ENCODE measurements at places on chromosomes 1 and 21. TPM values are rescaled to one million over a fixed set of nuclear protein-coding genes. Genes with fewer than 3 reads are reported as not detected.

RAD54L gene
- total RNA-seq = 4.6 TPM

CLCA4 gene
- total RNA-seq = not detected

DNA sequence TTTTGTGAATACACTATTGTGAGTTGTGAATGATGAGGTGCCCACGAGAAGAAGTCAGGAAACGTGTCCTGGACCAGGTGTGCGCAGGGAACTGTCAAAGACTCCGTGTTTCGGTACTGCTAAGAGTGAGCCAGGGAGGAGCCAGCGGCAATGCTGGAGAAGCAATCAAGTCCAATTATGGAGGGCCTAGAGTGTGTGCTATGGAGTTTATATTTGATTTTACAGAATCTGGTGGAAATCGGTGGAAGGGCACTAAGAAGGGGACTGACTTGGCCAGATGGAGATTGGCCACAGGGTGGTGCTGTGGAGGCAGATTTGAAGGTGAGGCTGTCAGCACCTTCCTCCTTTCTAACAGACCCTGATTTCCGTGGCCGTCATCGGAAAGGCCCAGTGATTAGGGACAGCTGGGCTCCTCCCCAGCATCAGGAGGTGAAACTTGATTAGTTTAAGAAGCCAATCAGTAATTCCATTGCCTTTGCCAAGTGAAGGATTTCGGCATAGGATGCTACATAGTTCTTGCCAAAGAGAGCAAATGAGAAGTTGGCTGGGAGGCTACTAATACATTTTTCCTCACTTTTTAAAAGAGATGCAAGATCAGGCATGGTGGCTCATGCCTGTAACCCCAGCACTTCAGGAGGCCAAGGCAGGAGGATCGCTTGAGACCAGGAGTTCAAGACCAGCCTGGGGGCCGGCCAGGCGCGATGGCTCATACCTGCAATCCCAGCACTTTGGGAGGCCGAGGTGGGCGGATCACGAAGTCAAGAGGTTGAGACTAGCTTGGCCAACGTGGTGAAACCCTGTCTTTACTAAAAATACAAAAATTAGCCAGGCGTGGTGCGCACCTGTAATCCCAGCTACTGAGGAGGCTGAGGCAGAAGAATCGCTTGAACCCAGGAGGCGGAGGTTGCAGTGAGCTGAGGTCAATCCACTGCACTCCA is 7.0 kb downstream of the PTCH2 start:
- peak; percentile 95 for DNase-seq
- H3K36me3 ChIP-seq = no peaks in the 10 kb centered on the region
- H3K4me1 ChIP-seq = peaks cover 11% of the 10 kb centered on the region
- H3K27ac ChIP-seq = peak overlapping the region; percentile 62
- H3K27me3 ChIP-seq = peaks cover 4% of the 10 kb centered on the region

GRCh38 chr1:173056365-173056764 is 5.6 kb upstream of the TNFSF18 start:
- DNase-seq = no peak
- H3K27ac ChIP-seq = no peak overlapping the region
- H3K36me3 ChIP-seq = no peaks in the 10 kb centered on the region
- H3K4me1 ChIP-seq = no peaks in the 10 kb centered on the region
- H3K27me3 ChIP-seq = no peaks in the 10 kb centered on the region

GRCh38 chr1:51442198-51442597 is 76.9 kb downstream of the EPS15 start:
- H3K4me3 ChIP-seq = no peak overlapping the region
- DNase-seq = no peak
- no peak overlapping the region for H3K27ac ChIP-seq
- H3K36me3 ChIP-seq = no peaks in the 10 kb centered on the region
- H3K27me3 ChIP-seq = peaks cover 1% of the 10 kb centered on the region

DNA sequence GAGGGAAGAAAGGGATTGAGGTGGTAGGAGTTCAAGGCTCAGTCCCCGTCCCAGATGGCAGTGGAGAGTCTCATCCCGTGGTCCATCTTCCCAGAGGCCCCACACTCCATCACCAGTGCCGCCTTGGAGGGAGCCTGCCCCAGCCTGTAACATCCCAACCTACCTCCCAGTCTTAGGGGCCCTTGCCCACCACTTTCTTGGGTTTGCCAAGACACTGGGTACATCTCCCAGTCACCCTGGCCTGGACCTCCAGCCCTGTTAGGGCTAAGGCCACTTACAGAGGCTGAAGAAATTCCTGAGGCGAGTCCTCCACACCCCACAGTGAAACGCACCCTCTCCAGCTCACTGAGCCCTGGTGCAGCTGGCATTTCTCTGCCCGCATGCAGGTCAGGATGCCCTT is 3.3 kb downstream of the TMEM200B start:
- DNase-seq = no peak
- peak overlapping the region; percentile 38 for H3K4me3 ChIP-seq
- peaks cover 8% of the 10 kb centered on the region for H3K36me3 ChIP-seq

DNA sequence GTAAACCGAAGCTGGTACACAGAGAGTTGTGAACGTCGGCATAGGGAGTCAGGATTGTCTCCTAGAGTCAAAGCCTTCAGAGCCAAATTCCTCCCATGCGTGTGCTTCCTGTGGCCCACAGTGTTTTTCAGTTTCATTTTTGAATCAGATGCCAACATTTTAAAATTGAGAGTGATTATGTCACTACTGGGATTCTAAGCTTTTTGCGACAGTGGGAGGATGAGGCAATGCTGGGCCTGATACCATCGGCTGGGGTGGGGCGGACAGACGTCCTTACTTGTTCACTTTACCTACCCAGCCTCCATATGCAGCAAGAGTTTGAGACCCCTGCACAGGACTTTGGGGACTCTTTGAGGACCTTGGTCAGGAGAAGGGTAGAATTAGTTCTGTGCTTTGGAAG is 1.3 kb upstream of the KLHDC7A start:
- no peak overlapping the region for H3K27ac ChIP-seq
- H3K36me3 ChIP-seq = no peaks in the 10 kb centered on the region
- DNase-seq = no peak
- peaks cover 6% of the 10 kb centered on the region for H3K27me3 ChIP-seq
- no peak overlapping the region for H3K4me3 ChIP-seq

All from glutamatergic neuron (in vitro differentiated cells).